Osteocyte (in vitro differentiated cells): ENCODE measurements at places on chromosomes 4 and X. TPM values are rescaled to one million over a fixed set of nuclear protein-coding genes. Genes with fewer than 3 reads are reported as not detected.

- H3K27ac ChIP-seq: no peak overlapping the region
- DNase-seq: no peak
- no peaks in the 10 kb centered on the region for H3K27me3 ChIP-seq
- no peaks in the 10 kb centered on the region for H3K36me3 ChIP-seq
- H3K4me1 ChIP-seq: no peaks in the 10 kb centered on the region
Measured at GRCh38 chrX:38941675-38942074, 140.4 kb downstream of the MID1IP1 start.

GRCh38 chr4:183289688-183290087, 30.4 kb downstream of the CLDN22 start:
- H3K4me3 ChIP-seq: no peak overlapping the region
- no peaks in the 10 kb centered on the region for H3K27me3 ChIP-seq
- H3K36me3 ChIP-seq: peaks cover 60% of the 10 kb centered on the region
- no peak for DNase-seq
- H3K27ac ChIP-seq: no peak overlapping the region

- DNase-seq: no peak
- H3K4me3 ChIP-seq: no peak overlapping the region
- H3K36me3 ChIP-seq: no peaks in the 10 kb centered on the region
Measured at GRCh38 chrX:132775263-132775823, 183.1 kb downstream of the HS6ST2 start.

The NDNF gene
- 0.24 TPM in 1 of 2 replicates, not detected in the other for total RNA-seq

The S100P gene
- total RNA-seq: not detected in 2 replicates

GRCh38 chr4:102823897-102824296, 3.5 kb downstream of the UBE2D3 start:
- peaks cover 57% of the 10 kb centered on the region for H3K4me1 ChIP-seq
- H3K36me3 ChIP-seq: peaks cover 11% of the 10 kb centered on the region
- DNase-seq: no peak
- H3K27ac ChIP-seq: no peak overlapping the region
- no peak overlapping the region for H3K4me3 ChIP-seq
- H3K27me3 ChIP-seq: no peaks in the 10 kb centered on the region

The PITX2 gene
- total RNA-seq: not detected in 2 replicates

DNA sequence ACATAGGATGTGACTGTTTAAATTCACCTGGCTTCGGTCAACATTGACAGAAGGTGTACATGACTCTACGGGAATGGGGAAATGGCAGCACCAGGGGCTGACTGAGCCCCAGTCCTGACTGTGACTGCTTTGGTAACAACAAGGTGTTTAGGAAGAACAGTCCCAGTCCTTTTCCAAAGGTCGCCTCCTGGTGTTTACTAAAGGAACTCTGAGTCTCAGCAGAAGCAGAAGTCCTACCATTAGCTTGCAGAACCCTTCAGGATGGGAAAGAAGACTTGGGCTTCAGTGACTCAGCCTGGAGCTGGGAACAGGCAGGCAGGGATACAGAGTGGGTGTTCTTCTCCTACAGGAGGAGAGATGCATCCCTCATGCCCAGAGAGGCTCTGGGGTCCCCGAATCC, 103.3 kb downstream of the MGST2 start:
- no peak overlapping the region for H3K4me3 ChIP-seq
- no peak for DNase-seq
- no peaks in the 10 kb centered on the region for H3K36me3 ChIP-seq
- H3K4me1 ChIP-seq: no peaks in the 10 kb centered on the region
- H3K27me3 ChIP-seq: no peaks in the 10 kb centered on the region
- H3K27ac ChIP-seq: no peak overlapping the region

GRCh38 chr4:35541888-35542213, 702.5 kb downstream of the ARAP2 start:
- H3K27ac ChIP-seq: no peak overlapping the region
- no peak for DNase-seq
- no peaks in the 10 kb centered on the region for H3K36me3 ChIP-seq
- H3K4me3 ChIP-seq: no peak overlapping the region
- H3K4me1 ChIP-seq: peaks cover 1% of the 10 kb centered on the region

GRCh38 chr4:38582445-38582844, 81.6 kb upstream of the KLF3 start:
- DNase-seq: no peak
- H3K27me3 ChIP-seq: peaks cover 33% of the 10 kb centered on the region
- H3K4me1 ChIP-seq: no peaks in the 10 kb centered on the region
- H3K27ac ChIP-seq: no peak overlapping the region
- no peaks in the 10 kb centered on the region for H3K36me3 ChIP-seq

GRCh38 chrX:9269134-9269533, 195.7 kb upstream of the TBL1X start:
- H3K4me1 ChIP-seq: peaks cover 5% of the 10 kb centered on the region
- H3K36me3 ChIP-seq: no peaks in the 10 kb centered on the region
- DNase-seq: no peak
- no peak overlapping the region for H3K4me3 ChIP-seq
- no peaks in the 10 kb centered on the region for H3K27me3 ChIP-seq

- H3K27me3 ChIP-seq: peaks cover 26% of the 10 kb centered on the region
- DNase-seq: no peak
- no peak overlapping the region for H3K27ac ChIP-seq
- H3K4me3 ChIP-seq: no peak overlapping the region
- H3K36me3 ChIP-seq: no peaks in the 10 kb centered on the region
Measured at GRCh38 chr4:14157262-14157661, 529.7 kb upstream of the BOD1L1 start.

- peaks cover 6% of the 10 kb centered on the region for H3K27me3 ChIP-seq
- peak overlapping the region; percentile 88 for H3K4me3 ChIP-seq
- peak overlapping the region; percentile 76 for H3K27ac ChIP-seq
Measured at GRCh38 chr4:74039315-74039763, 850 bp upstream of the CXCL3 start.

DNA sequence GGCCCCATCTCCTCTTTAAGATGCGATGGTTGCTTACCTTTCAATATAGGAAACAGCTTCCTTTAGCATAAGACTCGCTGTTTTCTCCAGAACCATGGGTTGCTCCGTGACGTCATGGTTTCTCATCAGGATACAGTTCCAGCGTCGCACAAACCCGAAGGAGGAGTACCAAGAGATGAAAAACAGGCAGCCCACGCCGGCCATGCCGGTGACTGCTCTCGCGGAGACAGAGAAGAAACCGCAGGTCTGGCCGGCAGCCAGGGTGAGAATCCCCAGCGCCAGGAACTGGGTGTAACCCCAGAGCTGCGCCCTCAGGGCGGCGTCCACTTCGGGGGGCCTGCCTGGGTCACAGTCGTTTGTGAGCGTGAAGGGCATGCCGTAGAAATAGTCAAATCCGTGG, 11.4 kb downstream of the ARSD start:
- DNase-seq: no peak
- H3K27me3 ChIP-seq: no peaks in the 10 kb centered on the region
- H3K36me3 ChIP-seq: peaks cover 46% of the 10 kb centered on the region

GRCh38 chr4:2866891-2867290, 23.2 kb downstream of the ADD1 start:
- peaks cover 4% of the 10 kb centered on the region for H3K36me3 ChIP-seq
- no peaks in the 10 kb centered on the region for H3K27me3 ChIP-seq
- H3K27ac ChIP-seq: peak overlapping the region; percentile 41
- H3K4me1 ChIP-seq: peaks cover 59% of the 10 kb centered on the region

The OCIAD1 gene
- total RNA-seq: 146 and 165 TPM in 2 replicates

DNA sequence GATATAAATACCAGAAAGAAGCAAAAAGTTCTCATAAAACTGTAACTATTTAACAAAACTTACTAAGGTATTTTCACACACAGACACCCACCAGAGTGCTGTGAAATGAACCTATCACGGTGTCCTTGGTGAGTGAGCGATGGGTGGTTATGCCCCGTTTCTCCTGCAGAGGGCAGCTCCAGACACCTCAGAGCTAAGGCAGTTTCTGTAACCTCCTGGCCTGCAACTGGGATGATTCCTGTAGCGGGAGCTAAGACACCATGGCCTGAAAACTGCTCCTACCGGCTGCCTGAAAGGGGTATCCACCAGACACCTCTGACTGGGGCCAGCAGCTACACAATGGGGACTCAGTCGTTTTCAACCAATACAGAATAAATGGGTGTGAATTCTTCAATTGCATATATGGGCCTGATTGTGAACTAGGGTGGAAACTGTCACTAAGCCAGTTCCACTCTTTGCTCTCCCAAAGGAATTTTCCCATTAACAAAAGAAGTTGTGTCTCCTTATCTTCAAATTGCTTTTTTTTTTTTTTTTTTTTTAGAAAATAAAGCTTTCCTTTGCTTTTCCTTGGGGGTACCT, 2375.8 kb upstream of the TENM3 start:
- no peaks in the 10 kb centered on the region for H3K36me3 ChIP-seq
- peaks cover 8% of the 10 kb centered on the region for H3K27me3 ChIP-seq
- no peak overlapping the region for H3K4me3 ChIP-seq
- H3K27ac ChIP-seq: no peak overlapping the region
- no peak for DNase-seq

DNA sequence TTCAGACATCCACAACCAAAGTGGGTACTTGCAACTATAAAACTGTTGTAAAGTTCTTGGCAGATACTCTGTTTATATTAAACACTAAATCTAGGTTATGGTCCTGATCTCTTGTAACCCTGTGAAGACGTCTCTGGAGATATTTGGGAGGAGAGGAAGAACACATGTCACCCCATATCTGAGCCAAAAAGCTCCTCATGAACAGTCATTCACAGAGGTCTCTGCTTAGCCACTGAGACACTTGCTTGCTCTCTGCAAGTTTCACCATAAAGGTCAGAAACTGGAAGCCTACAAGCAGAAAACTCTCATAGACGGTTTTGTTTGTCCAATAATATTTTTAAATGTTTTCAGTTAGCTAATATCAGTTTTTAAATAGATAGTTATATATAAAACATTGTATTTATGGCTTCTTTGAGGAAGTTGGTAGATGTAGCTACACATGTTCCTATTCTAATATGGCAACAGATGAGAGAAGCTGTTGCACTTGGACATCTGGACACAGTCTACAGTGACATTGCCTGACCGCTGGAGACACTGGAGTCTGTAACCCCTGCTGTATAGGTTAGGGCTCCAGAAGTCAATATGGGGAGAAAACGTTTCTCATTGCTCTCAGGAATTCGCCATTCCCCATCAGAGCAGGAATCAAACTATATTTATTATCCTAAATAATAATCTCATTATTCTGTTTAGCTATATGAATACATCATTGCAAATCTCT, 73.6 kb downstream of the C4orf46 start:
- peaks cover 8% of the 10 kb centered on the region for H3K4me1 ChIP-seq
- peaks cover 48% of the 10 kb centered on the region for H3K27me3 ChIP-seq

- no peaks in the 10 kb centered on the region for H3K27me3 ChIP-seq
- no peak overlapping the region for H3K4me3 ChIP-seq
- no peaks in the 10 kb centered on the region for H3K4me1 ChIP-seq
- H3K27ac ChIP-seq: no peak overlapping the region
- DNase-seq: no peak
Measured at GRCh38 chr4:139828966-139829664, 163.5 kb downstream of the MGST2 start.

DNA sequence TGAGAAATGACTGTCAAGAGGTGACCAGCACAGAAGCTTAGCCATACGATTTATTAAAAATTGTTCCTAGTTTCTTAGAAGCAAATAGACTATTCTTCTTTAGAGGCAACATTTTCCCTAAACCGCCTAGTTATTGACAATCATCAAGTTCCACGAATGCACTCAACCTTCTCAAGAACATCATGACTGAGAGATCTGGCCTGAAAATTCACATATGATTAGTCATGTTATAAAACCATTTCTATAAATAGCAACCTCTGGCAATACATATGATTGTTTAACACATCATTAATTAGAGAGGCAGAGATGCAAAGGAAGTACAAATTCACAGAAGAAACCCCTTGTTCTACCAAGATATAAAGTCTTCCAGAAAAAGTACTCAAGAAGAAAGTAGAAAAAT, 6.7 kb downstream of the NUP62CL start:
- no peak overlapping the region for H3K4me3 ChIP-seq
- no peak overlapping the region for H3K27ac ChIP-seq
- DNase-seq: no peak
- H3K4me1 ChIP-seq: no peaks in the 10 kb centered on the region
- H3K36me3 ChIP-seq: no peaks in the 10 kb centered on the region

DNA sequence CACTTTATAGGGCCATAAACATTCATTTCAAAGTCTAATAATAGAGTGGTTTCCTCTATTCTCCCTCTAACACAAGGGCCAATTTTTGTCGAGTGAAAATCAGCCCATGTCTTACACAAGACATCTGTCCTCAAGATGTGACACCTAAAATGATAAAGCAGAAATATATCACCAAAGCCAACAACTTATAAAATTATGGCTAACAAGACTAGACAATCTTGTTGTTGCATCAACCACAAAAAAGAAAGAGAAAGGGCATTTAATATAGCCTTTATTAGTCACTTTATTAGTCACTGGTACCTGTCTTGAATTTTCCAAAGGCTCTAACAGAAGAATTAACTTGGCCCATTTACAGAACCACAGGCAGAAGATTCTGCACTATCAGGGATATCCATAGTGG, 161.6 kb downstream of the SMIM20 start:
- H3K36me3 ChIP-seq: no peaks in the 10 kb centered on the region
- H3K27me3 ChIP-seq: peaks cover 5% of the 10 kb centered on the region
- no peak for DNase-seq
- no peaks in the 10 kb centered on the region for H3K4me1 ChIP-seq
- H3K27ac ChIP-seq: no peak overlapping the region
- H3K4me3 ChIP-seq: no peak overlapping the region

The APBB2 gene
- total RNA-seq: 56.2 and 62.0 TPM in 2 replicates

The PCDH18 gene
- 69.3 and 74.8 TPM in 2 replicates for total RNA-seq

The TMPRSS11A gene
- not detected in 2 replicates for total RNA-seq

The CLDN22 gene
- not detected in 2 replicates for total RNA-seq

DNA sequence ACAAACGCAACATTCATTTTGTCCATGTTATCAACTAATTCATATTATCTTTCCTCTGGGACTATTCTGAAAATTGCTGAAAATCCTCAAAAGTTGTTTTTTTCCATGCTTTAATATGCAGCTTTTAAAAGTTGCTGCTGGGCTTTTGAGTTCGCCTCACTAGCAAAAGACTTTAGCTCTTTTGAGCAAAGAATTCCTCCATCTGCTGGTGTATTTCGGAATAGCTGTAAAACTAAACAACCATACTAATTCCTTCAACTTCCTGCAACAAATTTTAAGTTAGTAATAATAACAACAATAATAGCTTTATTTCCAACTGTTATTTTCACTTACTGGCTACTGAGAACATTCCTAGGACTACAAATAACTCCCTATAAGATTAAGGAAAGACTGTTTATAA, 124.5 kb upstream of the PLAC1 start:
- H3K4me3 ChIP-seq: no peak overlapping the region
- H3K4me1 ChIP-seq: no peaks in the 10 kb centered on the region
- DNase-seq: no peak
- no peak overlapping the region for H3K27ac ChIP-seq
- H3K27me3 ChIP-seq: no peaks in the 10 kb centered on the region

DNA sequence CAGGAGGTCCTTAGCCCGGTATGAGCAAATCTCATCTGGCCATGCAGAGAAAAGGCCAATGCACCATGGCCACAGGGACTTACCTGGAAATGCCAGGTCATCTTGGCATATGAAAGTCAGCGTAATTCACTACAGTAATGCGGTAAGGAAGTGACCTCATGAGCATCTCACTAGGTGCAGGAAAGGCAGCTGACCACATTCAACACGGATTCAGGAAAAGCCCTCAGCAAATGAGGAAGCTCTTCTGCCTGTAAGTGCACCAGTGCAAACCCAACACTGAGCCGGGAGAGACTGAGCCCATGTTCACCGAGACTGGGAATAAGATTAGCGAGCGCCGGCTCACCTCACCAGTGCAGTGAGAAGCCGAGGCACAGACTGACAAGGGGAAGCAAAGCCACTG, 23.7 kb downstream of the LRPAP1 start:
- no peak for DNase-seq
- no peaks in the 10 kb centered on the region for H3K4me1 ChIP-seq
- H3K4me3 ChIP-seq: no peak overlapping the region
- H3K27me3 ChIP-seq: no peaks in the 10 kb centered on the region
